ENCODE measurements at places on chromosomes 6 and 20.

DNA sequence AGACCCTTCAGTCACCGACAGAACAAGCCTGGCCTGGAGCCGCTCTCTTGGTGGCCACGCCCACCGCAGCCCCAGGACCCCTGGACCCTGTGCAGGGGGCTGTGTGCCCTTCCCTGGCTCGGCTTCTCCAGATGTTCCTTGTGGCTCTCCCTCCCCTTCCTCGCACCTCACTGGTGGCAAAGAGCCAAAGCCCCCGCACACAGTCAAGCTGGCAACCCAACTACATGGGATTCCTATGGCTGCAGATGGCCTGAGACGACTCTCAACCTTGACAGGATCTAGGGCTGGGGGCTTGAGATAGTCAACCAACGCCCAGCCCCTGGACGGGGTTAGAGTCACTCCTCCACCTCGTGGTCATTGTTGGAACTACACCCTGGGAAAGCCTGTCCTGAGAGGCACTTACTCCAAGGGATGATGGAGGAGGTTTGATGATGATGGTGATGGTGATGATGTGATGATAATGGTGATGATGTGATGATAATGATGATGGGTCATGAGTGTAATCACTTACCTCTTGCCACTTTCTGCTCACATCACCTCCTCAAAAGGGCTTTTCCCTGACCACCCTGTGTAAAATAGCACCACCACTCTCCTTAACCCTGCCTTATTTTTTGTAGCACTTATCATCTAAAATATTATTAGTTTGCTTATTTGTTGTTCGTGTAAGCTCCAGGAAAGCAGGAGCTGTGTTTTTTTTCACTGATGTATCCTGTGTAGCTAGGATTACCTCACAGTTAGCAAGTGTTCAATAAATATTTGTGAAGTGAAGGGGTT lies 278.4 kb downstream of the LRFN2 start:
- DNase-seq, result peak; percentile 77

DNA sequence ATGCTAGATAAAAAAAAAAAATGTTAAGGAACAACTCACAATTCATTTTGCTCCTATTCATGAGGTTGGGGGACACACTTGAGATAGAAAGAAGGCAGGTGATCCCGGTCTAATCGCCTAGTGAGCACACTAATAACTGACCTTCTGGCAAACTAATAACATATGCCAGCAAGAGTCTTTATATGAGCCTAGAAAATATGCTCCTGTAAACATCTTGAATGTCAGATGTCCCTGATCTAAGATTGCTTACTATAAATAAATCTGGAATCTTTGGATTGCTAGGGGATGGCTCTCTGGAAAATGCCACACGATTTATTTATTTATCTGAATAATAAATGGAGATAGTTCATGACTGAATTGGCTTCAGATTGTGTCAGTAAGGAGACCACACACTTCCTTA lies 821.9 kb downstream of the GRIK2 start:
- no peak for DNase-seq

- DNase-seq, result peak; percentile 19
Observed at GRCh38 chr6:162442687-162443086, 284.9 kb downstream of the PRKN start.

DNA sequence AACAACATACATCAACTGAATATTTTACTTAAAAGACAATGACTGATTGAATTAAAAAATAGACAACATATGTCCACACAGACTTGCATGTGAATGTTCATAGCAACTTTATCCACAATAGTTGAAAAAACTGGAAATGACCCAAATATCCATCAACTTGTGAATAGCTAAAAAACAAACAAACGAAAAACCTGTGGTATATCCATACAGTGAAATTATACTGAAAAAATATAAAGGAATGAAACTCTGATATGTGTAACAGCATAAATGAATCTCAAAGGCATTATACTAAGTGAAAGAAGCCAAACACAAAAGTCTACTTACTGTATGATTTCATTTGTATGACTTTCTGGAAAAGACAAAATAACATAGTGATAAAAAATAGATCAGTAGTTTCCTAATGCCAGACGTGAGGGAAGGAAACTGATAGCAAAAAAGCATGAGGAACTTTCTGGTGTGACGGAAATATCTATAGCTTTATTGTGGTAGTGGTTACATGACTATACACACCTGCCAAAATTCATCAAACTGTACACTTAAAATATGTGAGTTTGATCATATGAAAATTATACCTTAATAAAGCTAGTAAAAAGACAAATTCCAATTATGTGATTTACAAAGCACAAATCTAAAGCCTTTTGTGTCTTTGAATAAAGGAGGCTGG lies 123.2 kb downstream of the BACH2 start:
- DNase-seq, result no peak

GRCh38 chr20:50918403-50918802 lies 12.8 kb downstream of the ADNP start:
- DNase-seq, result no peak
